ENCODE measurements at places on chromosomes 4 and X. TPM values are rescaled to one million over a fixed set of nuclear protein-coding genes. Genes with fewer than 3 reads are reported as not detected.

GRCh38 chr4:111748157-111748556, 397.1 kb upstream of the FAM241A start:
- no peak for DNase-seq

- no peak for DNase-seq
Measured at GRCh38 chrX:43436517-43436916, 219.6 kb upstream of the MAOA start.

- DNase-seq, result no peak
Measured at GRCh38 chr4:168734703-168735678, 238.1 kb downstream of the PALLD start.

GRCh38 chr4:53453385-53453784, 75.9 kb downstream of the FIP1L1 start:
- DNase-seq, result no peak

- DNase-seq, result no peak
Measured at GRCh38 chrX:29295987-29296680, 708.9 kb downstream of the IL1RAPL1 start.

GRCh38 chr4:25663781-25664180, 8.1 kb downstream of the SLC34A2 start:
- DNase-seq, result peak; percentile 61

DNA sequence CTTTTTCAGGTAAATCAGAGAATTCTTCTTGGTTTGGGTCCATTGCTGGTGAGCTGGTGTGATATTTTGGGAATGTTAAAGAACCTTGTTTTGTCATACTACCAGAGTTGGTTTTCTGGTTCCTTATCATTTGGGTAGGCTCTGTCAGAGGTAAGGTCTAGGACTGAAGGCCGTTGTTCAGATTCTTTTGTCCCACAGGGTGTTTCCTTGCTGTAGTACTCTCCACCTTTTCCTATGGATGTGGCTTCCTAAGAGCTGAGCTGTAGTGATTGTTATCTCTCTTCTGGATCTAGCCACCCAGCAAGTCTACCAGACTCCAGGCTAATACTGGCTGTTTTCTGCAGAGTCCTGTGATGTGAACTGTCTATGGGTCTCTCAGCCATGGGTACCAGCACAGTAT, 367.5 kb upstream of the GATB start:
- no peak for DNase-seq

GRCh38 chr4:98508248-98508647, 150.2 kb downstream of the TSPAN5 start:
- no peak for DNase-seq

- no peak for DNase-seq
Measured at GRCh38 chr4:183399126-183399522, 45.3 kb upstream of the CDKN2AIP start.

DNA sequence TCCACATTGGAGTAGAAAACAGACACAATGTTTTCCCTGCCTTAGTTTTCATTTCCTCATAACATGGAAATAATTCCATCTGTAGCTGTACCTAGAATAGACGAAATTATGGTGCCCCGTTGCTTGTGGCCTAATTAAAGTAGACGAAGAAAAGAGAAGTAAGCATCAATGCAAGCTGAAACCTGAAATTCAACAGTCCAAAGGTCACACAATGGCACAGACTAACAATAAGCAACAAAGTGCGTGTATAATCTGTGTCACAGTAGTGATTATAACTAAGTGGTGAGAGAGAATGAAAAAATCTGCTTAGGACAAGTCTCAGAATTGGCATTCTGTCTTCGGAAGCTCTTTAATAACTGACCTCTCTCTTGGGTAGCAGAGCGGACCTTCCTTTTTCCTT, 24.3 kb downstream of the MAGEB17 start:
- DNase-seq, result no peak

GRCh38 chrX:3177851-3178250, 136.6 kb downstream of the ARSF start:
- DNase-seq, result peak; percentile 16

DNA sequence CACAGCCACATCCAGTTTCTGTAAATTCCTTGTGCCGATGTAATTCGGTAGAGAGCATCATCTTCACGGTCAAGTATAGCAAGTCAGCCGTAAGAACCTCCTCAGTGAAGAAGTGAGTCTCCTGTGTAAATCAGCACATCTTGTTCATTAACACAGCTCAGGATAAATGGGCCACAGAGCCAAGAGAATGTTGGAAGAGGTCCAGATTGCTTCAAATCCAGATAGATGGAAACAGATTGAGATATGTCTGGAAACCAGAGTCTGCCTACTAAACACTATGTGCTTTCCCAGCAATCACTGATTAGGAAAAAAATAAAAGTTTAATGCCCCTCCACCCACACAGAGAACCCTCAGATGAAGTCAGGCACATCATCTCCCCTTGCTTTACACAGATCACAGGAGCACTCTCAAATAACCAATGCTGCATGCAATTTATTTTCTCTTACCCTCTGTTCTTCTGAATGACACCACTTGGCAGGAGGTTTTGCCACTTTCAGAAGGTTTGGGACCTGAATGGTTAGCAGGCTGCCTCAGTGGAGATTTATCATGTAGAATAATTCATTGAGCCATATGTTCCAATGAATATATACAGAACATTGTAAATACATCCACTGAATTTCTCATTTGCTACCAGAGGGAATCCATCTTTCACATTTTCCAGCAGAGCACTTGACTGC, 357.7 kb downstream of the C4orf33 start:
- no peak for DNase-seq

Gene RAP2C
- 25.3 TPM for total RNA-seq

Gene FMR1NB
- not detected for total RNA-seq

Gene UGT2B10
- total RNA-seq, result not detected

Gene DDX53
- not detected for total RNA-seq

Gene CDX4
- not detected for total RNA-seq

Gene SLC6A14
- not detected for total RNA-seq

Gene CXXC4
- 12.6 TPM for total RNA-seq

Gene RBMXL3
- not detected for total RNA-seq

Gene OTOP1
- not detected for total RNA-seq

Gene MGARP
- total RNA-seq, result 3.0 TPM

Gene BTK
- not detected for total RNA-seq

Gene CLCN4
- 18.2 TPM for total RNA-seq
